Adrenal gland (tissue), 19 donors: ENCODE measurements at places on chromosomes 2 and 18. TPM values are rescaled to one million over a fixed set of nuclear protein-coding genes. Genes with fewer than 3 reads are reported as not detected.

GRCh38 chr2:144477957-144478311 lies 42.0 kb downstream of the ZEB2 start:
- no peak for DNase-seq

DNA sequence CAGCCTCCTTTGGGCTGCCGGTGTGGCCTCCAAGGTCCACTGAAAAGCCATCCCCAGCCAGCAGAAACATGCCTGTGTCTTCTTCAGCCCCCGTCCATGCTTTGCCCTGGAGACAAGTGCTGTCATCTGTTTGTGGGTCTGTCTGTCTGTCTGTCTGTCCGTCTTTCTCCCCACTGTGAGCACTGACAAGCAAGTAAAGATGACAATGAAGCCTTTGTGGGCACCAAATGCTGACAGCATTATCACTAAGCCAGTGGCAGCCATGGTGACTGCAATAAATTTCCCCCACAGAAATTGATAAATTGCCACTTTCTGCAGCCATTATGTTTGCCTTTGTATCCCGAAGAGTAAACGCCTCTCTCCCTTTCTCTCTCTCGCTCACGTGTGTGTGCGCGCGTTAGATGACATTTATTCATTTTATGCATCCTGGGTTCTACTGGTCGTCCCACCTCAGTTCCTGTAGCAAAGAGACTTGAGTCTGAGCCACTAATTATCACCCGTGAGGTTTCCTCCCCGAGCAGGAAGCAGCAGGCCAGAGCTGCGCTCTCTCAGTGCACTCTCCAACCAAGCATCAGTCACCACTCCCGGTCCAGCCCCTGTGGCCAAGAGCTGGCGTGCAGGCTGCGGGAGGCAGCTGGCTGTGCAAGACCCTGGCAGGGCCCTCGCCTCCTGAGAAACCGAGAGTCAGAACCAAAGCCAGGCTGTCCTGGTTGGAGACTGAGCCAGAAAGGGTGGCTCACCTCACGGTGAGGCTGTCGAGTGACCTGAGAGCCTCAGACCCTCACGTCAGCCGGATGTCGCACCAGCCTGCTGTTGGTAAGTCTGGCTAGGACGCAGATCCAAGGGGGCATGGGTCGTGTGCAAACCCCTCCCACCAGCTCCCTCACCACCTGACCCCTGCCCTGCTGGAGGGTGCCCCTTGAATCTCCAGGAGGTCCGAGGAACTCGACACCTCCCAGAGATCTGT lies 6.9 kb downstream of the STEAP3 start:
- no peak for DNase-seq

- no peak for DNase-seq
Measured at GRCh38 chr18:69400976-69401225, 213 bp downstream of the DOK6 start.

DNA sequence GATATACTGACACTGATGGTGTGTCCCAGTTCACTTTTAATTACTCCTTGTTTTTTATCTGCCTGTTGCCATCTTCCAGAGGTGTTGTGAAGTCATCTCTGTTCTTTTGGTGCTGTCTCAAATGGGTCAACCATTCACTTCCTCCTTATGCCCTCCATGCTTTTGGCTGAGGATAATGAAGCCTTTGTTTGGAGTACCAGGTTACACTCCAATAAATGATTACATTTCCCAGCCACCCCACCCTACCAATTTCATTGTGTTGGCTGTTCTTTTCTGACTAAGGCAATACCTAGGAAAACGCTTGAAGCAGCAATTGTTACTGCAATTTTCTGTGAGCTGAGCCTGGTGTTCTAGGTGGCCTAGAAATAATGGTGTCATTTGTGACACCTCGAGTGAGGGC lies 29.8 kb upstream of the ACTG2 start:
- no peak for DNase-seq

DNA sequence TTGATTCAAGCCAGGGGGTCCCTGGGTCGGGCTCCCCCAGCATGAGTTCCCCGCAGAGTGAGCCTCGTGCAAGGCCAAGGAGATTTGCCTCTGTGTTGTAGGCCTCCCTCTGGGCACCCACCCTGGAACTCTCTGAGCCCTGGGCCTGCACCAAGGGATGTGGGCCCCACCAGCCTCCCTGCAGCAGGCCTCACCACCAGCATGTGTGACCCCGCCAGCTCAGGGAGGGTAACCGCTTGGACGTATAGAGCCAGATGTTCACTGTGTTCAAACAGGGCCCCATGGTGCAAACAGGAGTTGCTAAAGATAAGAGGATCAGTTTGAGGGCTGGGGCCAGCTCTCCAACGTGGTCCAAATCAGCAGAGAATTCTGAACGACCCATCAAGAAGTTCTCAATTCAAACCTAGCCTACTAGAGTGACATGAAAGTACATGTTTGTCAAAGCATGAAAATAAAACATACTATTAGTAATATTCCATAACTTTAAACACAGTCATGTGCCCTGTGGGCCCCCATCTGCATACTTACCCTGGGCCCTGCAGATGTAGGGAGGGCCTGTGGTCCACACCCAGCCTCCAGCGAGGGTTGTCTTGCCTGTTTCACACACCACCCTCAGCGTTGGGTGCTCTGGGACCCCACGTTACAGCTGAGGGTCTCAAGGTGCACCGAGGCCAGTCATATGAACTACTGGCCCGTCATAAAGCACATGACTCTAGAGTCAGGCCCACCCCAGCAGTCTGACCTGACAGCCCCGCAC lies 5.5 kb upstream of the TUBB6 start:
- no peak for DNase-seq

- DNase-seq: no peak
Measured at GRCh38 chr18:58732471-58732870, 61.2 kb downstream of the MALT1 start.

DNA sequence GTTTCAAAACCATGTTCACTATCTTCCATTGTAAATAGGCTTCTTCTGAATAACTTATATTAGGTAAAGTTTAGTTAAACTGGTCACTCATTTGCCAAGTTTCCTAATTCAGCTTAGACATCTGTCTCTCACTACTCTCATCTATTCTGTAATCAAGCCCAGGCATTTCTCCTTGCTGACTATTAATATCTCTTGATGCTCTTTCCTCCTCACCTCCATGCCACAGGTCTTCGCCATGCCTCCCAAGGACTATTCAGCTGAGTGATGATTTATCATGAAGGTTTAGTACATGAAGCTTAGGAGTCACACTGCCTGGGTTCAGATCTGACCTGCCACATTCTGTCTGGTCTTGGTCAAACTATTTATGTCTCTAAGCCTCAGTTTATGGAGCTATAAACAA lies 115.5 kb downstream of the SPOPL start:
- DNase-seq: no peak

- no peak for DNase-seq
Measured at GRCh38 chr18:5040476-5040875, 156.6 kb downstream of the AKAIN1 start.

- no peak for DNase-seq
Measured at GRCh38 chr2:62145478-62146100, 50.3 kb upstream of the B3GNT2 start.

- DNase-seq: no peak
Measured at GRCh38 chr2:110688594-110689091, 10.8 kb upstream of the BUB1 start.

DNA sequence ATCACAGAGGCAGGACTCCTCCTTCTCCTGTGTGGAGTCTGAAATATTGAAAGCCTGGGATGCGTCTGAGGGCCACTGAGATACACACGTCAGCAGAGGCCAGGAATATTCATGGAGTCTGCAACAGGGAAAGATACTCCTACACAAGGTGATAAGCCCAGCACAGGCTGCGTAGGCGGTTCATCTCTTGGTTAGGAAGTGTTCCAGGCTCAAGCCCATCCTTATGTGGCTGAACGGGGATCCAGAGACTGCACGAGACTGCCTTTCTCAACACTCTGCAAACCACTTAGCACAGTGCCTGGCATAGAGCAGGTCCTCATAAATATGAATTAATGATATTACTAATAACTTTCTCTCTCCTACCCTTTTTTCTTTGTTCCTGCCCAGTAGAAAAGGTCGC lies 29.2 kb upstream of the AGPS start:
- DNase-seq: no peak

- peak; percentile 70 for DNase-seq
Measured at GRCh38 chr2:14635391-14635871, 2.9 kb downstream of the LRATD1 start.

DNA sequence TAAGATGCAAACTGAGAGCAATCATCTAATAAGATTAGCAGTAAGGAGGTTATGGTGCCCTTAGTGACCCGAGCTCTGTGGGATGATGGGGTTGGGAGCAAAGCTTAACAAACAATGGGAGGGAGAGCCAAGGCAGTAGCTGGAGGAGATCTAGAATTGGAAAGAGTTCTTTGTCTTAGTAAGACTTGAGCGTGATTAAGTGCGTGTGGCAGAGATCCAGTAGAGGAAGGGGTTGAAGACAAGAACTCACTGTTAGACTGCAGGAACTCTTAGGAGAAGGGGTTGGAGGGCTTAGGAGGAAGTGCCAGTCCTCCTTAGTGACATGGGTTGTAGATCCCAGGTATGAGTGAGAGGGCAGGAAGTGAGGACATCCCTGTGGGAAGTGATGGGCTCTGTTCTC lies 184.7 kb downstream of the GFPT1 start:
- DNase-seq: no peak

DNA sequence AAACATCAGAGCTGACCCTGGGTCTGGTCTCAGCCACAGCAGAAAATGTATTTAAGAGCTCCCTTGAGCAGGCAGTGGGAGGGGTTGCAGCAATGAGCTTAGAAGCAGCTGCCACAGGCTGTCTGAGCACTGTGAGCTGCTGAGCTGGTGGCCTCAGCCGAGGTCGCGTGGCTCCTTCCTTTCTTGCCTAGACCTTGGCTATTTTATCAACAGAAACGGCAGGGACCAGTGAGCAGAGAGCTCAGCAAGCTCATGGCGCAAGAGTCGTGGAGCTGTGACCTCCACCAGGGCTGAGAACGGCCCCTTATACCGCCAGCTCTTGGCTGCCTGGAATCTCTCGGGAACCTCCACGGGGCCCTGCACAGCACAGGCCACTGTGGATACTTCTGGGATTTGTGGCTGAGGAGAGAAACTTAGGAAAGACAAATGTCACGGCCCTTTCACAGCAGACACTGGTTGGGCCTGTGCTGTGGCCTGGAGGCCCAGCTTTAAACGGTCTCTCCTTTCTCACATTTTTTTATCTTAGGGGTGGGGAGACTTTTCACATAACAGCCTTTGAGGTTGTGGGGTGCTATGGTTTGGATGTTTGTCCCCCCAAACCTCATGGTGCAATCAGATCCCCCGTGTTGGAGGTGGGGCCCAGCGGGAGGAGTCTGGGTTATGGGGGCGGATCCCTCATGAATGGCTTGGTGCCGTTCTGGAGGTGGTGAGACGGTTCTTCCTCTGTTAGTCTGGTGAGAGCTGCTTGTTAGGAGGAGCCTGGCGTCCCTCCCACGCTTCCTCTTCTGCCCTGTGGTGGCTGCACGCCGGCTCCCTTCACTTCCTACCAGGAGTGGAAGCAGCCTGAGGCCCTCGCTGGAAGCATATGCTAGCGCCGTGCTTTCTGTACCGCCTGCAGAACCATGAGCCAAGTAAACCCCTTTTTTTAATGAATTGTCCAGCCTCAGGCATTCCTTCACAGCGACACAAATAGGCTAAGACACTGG lies 1.7 kb downstream of the ALLC start:
- peak; percentile 92 for DNase-seq

DNA sequence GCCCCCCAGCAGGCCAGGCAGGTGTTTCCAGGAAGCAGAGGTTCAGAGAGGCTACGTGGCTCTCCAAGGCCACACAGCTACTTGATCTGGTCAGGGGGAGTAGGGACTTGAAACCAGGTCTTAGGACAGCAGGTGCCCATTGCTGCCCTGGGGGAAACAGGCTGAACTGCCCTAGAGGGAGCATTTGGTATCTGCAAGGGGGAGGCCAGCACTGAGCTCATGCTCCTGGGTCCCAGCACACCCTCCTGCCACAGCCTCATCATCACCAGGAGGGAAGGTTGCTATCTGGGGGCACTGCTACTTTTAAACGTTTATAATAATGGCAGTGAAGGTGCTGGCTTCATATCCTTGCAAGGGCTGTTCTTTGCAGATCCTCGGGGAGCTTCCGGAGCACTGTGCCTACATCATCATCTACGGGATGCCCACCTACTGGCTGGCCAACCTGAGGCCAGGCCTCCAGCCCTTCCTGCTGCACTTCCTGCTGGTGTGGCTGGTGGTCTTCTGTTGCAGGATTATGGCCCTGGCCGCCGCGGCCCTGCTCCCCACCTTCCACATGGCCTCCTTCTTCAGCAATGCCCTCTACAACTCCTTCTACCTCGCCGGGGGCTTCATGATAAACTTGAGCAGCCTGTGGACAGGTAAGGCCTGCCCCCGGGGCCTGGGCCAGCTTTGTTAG lies 36.1 kb downstream of the ABCG8 start:
- DNase-seq: no peak

GRCh38 chr2:14619441-14619840 lies 13.1 kb upstream of the LRATD1 start:
- DNase-seq: no peak

- peak; percentile 91 for DNase-seq
Measured at GRCh38 chr2:30447149-30448045, at the start of gene LCLAT1. TSS of gene LCLAT1 (plus strand) at chr2:30447246. CDS start at chr2:30525591, 78,345 bp downstream.

- DNase-seq: no peak
Measured at GRCh38 chr2:230688490-230688889, 24.2 kb upstream of the CAB39 start.

Gene C18orf63
- total RNA-seq: not detected

Gene CEP68
- total RNA-seq: 8.5 TPM

Gene CNGA3
- 0.28 TPM for total RNA-seq

Gene RNF144A
- 71.6 TPM for total RNA-seq

Gene TWSG1
- 18.9 TPM for total RNA-seq
